ENCODE measurements at places on chromosomes 7 and 10.
A peak's percentile ranks its signal among the peaks of the same experiment; 100 is the strongest.

DNA sequence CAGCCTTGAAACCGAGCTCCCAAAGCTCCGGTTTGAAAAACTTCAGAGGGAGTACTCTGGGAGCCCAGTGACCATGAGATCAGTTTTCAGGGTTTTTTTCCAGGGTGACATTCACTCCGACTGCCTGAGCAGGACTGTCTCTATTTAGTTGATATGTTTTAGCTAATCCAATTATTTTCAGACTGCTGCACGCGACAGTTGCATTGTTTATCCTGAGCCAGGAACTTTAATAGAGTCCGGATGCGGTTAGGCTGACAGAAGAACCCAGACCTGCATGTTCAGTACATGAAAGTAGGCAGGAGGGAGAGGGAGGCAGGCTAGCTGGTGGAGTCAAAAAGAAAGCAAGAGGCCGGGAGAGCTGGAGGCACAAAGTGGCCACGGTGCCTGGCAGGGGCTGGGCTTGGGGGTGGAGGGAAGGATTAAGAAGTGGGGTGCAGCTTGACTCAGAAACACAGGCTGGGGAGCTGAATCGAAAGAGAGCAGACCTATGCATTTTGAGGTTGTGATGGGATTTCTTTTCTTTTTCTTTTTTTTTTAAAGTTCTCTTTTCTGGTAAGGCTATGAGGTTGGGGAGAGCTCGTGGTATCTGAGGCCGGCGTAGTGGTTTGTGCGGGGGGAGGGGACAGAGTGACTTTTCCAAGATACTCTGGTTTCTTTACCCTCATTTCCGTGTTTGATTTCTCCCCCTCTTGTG is 5.7 kb downstream of the GATA3 start:
- peak; percentile 50 for DNase-seq

GRCh38 chr10:124849111-124849773 is 47.6 kb downstream of the ABRAXAS2 start:
- no peak for DNase-seq

DNA sequence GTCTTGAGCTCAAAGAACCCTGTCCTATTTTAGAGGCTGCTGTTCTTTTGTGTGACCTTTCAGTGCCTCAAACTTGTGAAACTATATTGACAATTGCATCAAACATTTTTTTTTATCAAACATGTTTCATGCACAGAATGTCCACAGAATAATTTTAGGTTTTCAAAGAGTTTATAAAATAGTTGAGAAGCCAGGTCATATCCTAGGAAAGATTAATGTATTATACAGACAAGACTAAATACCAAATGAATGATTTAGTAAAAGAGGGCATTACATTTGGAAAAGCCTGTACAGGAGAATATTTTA is 67.0 kb downstream of the CDK6 start:
- no peak for DNase-seq

GRCh38 chr10:5411941-5412276 is 448 bp upstream of the NET1 start:
- DNase-seq: no peak

DNA sequence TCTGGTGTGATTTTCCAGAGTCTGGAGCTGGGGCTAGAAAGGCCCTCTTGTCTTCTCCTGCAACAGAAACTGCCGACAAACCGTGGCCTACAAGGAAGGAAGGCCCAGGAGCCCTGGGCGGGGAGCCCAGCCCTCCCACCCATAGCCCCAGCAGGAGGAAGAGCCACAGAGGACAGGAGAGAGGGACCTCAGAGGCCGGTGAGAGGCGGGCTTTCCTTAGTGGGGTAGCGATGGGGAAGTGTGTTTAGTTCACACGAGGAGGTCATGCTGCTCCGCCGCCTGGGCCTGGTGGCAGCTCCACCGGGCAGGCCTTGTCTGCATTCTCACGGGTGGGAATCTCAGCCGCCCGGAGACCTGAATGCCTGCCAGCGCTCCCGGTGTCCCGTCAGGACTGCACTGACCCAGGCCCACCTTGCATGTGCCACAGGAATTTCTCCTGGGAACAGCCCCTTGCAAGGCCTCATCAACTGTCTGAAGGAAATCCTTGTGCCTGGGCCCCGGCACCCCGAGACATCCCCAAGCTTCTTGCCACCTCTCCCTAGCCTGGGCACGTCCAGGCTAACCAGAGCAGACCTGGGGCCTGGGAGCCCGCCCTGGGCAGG is 50.9 kb downstream of the ZNF467 start:
- DNase-seq: no peak

- no peak for DNase-seq
These were observed 213.1 kb downstream of the C7orf25 start for GRCh38 chr7:42698600-42699374.

DNA sequence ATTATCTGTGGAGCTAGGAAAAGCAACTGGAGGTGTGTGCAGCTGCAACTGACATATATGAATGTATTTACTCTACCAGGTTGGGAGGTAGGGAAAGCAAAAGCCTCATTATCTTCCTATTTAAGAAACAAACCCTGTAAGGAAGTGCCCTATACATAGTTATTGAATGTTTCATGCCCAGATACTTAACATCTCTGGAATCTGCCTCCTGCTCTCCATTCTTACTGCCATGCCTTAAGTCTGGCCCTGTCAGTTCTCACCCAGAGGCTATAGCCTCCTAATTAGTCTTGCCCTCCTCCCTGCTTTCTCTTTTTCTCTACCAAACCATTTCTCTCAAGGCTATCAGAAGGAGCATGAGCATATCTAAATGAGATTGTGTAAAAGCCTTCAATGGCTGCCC is 542.6 kb upstream of the LRRN3 start:
- DNase-seq: no peak

DNA sequence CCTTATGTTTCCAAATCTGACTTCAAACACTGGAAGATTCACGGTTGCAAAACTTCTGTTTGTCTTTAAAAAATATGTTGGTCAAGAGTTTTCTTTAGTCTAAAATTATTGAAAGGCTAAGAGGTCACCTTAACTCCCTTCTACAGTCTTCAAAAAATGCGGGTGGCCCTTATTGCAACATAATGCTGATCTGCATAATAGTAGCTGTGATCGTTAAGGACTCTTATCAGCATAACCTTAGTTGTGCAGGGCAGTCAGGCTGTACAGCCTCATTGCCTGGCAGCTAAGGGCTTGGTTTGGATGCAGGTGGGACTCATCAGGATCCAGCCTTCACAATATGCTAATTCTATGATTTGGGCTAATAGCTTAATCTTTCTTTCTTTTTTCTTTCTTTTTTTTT is 15.0 kb downstream of the KIAA1217 start:
- DNase-seq: no peak

- DNase-seq: no peak
These were observed 222.4 kb downstream of the CACNA2D1 start for GRCh38 chr7:82221152-82221674.
